ENCODE measurements at places on chromosomes 1 and 21.

GRCh38 chr1:165527251-165528007, 16.4 kb upstream of the LRRC52 start:
- peak; percentile 15 for DNase-seq

GRCh38 chr1:67434491-67434890, 4.3 kb upstream of the SERBP1 start:
- no peak for DNase-seq

- no peak for DNase-seq
These were observed 141.7 kb downstream of the GALNT2 start for GRCh38 chr1:230208619-230209261.

DNA sequence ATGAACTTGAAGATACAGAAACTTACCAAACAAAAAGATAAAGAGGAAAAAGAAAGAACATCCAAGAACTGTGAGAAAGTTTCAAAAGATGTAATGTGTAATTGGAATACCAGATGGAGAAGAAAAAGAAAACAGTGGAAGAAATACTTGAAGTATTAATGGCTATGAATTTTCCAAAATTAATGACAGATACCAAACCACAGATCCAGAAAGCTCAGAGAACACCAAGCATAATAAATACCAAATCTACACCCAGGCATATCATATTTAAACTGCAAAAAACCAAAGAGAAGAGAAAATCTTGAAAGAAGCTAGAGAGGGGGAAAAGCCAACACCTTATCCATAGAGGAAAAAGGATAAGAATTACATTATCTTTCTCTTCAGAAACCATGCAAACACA, 136.4 kb downstream of the CLIC6 start:
- no peak for DNase-seq

DNA sequence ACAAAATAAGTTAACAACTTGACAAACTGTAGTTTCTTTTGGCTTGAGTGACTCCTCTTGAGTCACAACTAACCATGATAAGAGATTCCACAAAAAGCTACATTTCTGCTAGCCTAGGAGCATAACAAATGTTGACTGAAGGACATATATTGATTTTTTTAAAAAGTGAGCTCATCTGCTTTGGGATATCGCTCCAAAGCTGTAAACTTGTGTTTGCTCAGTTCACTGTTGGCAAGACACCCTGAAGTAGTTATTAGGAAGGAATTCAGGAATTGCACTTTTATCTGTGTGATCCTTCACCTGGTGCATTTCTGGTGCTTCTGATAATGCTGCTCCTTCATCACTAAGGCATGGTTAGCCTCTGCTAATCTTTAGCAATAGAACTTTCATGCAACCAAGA, 23.7 kb downstream of the RWDD3 start:
- DNase-seq: no peak

DNA sequence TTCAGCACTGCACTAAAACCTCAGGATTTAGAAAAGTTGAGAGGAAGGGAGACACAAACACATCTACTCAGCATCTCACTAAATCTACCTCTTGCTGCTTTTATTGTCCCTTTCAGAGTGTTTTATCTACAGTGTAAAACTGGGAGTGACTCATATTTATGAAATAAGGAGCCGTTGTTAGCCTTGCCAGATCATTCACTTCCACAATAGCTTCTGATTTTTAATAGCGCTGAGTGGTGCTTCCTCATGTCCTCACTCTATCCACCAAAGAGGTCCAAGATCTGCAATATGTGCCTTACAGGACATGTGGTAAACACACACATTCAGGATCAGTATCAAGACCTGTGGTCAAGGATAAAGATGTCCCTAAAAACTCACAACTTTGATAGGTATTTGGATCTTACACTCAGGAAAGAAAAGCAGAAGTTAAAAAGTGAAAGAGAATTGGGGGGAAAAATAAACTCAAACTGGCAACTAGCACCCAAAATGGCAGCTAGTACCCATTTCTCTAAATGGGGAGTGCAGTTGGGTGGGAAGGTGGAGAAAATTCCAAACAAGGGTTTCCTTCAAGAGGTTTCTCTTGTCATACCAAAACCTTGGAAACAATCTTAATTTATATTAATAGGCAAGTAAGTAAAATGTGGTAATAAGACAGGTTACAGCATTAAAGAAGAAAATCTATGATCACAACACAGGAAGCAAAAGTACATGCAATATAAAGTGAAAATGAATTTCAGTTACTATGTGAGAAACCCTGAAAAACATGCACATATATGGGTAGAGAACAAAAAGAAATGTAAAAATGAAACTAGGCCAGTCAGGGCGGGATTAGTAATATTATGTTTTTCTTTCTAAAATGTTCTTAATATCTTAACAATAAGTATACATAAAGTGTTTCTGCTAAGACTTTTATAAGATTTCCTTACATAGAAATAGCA, 15.9 kb downstream of the DUSP10 start:
- DNase-seq: no peak

- no peak for DNase-seq
These were observed 18.5 kb downstream of the CAMK1G start for GRCh38 chr1:209601809-209602657.

DNA sequence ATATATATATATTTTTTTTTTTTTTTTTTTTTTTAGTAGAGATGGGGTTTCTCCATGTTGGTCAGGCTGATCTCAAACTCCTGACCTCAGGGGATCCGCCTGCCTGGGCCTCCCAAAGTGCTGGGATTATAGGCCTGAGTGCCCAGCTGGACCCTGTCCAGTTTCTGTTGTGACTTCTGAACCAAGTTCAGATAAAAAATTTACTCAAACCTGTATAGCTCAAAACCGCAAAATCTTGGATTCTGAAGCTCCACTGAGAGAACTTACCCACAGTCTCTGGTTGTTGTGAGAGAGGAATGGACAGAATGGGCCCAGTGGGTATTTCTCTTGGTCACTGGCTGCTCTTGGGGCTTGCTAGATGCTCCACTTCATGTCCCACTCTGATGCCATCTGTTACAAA, 76.4 kb downstream of the HS2ST1 start:
- no peak for DNase-seq

- DNase-seq: no peak
These were observed 995 bp downstream of the CACYBP start for GRCh38 chr1:175000697-175001187.

- no peak for DNase-seq
These were observed 28.9 kb downstream of the OLFM3 start for GRCh38 chr1:101967871-101968270.

DNA sequence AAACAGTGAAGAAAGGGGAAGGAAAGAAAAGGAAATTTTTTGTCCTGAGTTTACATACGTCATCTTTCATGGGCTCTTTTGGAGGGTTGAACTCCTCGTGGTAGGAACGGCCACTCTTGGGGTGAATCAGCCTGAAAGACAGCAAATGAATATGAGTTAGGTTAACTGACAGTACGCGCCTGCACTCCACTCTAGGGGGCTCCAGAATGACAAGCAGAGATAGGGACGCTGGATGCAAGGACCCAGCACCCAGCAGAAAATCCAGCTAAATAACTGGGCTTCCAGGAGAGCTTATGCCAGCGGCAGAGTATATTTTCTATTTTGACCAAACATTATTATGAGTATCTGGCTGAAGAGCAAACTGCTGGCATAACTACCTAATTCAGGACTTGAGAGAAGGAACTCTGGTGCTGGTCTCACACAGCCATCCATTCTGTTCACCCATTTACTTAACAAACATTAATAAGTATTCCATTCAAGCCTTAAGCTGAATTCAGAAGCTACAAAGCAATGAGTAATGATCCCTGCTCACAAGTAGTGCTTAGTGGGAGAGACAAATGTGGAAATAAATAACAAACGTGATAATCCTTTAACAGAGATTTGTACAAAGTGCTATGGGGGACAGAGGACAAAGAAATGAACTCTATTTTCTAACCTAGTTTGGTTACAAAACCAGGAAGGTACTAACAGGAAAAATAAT, 22.1 kb downstream of the AK2 start:
- DNase-seq: no peak

DNA sequence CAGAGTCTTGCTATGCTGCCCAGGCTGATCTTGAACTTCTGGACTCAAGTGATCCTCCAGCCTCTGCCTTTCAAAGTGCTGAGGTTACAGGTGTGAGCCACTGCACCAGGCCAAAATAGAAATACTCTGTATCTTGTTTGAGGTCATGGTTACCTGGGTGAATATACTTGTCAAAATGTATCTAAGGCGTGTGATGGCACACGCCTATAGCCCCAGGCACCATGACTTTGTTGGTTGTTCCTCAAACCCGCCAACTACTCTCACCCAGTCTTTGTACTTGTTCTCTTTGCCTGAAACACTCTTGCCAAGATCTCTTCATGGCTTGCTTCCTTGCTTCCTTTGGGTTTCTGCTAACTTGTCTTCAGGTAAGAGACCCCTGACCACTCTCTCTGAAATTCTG, 38.0 kb upstream of the RGS5 start:
- DNase-seq: no peak

- DNase-seq: no peak
These were observed 21.5 kb downstream of the DESI2 start for GRCh38 chr1:244674446-244674845.

All from kidney (tissue), 22 donors.